ENCODE measurements at places on chromosomes 5 and 9.

DNA sequence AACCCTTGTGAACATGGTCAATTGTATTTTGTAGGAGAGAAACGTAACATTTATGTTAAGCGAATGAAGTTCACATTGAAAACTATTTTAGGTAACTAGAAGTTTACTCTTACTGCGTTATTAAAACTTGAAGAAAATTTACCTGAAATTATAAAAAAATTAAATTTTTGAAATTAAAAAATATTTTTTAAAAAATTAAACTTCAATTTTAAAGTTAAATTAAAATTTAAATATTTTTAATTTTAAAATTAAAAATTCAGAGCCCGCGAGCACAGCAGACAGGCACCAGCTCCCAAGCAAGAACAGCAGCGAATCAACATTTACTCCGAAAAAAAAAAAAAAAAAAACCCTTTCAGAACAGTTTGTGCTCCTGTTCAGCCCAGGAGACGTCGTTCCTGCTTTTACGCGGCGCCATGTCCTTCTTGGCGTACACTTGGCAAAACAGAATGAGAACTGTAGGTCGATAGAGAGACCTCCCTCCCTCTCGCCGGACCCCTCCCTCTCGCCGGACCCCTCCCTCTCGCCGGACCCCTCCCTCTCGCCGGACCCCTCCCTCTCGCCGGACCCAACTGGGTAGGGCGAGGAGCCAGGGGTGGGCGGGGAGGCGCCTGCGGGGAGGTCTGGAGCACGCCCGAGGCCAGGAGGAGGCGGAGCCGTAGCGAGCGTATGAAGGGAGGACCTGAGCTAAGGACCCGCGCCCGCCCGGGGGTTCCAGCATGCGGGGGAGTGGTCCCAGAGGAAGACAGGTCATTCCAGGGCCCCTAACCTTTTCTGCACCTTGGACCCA is 235.8 kb downstream of the ROR2 start:
- DNase-seq: peak; percentile 67

- no peak for DNase-seq
These were observed 966.9 kb downstream of the TAF11L14 start for GRCh38 chr5:18601185-18601584.

DNA sequence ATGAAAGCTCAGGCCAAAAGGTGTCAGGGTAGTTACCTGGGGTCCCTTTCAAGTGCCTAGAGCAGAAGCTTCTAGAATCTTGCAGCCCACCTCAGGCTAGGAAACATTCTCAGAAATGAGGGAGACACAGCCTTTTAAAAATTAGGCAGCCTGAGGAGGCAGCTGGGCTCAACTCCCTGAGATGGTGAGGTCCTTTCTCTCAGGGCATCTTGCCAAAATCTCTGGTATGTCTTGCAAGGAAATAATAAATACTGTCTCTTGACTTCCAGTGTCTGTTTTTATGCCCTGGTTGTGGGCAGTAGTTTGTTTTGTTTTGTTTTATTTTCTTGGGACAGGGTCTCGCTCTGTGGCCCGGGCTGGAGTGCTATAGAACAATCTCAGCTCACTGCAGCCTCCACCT is 100.9 kb upstream of the APC start:
- no peak for DNase-seq

DNA sequence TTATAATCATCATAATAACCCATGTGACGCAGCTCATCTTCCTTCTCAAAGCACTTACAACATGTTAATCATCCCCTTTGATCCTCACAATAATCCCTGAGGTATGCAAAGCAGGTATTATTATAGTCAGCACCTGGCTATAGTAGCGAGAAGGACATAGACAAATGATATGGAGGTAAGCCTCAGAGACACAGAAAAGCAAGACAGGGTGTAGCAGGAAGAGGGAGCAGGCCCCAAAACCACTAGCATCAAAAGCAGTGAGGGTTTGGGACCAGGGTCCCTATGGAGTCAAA is 139.2 kb upstream of the SLC30A5 start:
- DNase-seq: no peak

DNA sequence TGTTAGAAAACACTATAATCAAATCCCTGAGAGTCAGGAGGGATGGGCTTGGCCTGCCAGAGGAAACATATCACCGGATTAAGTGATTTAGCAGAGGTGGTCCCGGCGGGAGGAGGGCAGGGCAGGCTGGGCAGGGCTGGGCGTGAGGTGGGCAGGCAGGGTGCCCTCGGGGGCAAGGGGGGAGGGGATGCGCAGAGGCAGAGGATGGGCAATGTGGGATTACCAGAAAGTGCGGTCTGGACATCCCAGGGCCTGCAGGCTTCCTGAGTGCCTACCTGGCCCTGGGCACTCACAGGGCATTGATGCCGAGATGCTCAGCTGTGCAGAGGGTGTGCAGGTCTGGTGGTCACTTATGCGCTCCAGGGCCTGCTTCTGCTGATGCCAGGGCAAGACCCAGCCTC is 115.2 kb downstream of the ADAMTS2 start:
- DNase-seq: no peak

DNA sequence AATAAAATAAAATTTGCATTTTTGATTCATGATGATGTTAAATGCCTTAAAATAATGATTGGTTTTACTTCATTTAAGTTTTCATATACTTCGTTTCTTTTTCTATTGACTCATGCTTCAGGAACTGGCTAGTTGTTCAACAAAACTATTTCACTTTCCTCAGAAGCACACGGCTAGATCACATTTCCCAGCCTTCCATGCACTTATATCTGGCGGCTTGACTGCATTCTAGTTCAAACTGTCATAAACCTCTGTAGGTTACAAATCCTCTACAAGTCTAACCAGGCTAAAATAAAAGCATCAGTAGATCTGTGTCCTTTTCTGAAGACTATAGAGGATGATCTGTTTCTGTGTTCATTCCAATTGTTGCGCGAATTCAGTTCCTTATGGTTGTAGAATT is 46.3 kb upstream of the CNTLN start:
- no peak for DNase-seq

- no peak for DNase-seq
These were observed 61.9 kb upstream of the CLINT1 start for GRCh38 chr5:157920828-157921170.

DNA sequence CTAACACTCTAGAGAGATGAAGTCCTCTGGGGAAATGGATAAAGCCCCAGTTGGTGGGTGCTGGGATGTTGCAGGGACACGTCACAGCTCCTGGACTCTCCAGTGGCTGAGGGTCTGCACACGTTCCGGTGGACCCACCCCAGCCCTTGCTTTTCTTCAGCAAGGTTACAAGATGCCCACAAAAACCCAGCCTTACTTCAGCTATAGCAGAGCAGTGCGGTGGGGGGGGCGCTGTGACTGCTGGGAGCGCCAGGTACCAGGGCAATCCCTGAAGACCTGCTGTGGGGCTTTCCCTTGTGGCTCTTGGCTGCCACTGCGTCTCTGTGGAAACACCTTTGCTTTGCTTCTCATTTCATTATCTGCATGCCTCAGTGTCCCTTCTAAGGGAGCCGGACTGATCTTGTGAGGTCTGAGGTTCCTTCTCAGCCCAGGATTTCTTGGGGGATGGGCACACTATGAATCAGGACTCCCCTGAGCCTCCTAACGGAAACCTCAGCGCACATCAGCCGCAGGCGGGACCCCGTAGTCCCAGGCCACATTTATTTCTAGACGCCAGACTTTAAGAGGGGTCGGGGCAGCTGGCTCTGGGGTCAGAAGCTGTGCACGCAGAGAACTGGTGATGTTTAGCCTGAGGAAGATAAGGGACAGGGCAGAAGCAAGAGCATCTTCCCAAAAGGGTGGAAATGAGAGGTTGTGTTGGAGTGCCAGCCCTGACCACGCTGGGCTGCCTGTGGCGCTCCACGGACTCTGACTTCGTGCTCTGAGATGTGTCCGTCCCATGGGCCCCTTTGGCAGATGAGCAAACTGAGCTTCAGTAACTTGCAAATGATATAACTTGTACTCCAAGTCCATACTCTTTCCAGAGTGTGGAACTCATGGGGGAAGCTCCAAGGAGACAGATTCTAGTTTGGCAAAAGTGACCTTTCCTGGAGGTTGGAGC is 106.8 kb downstream of the WNK2 start:
- no peak for DNase-seq

DNA sequence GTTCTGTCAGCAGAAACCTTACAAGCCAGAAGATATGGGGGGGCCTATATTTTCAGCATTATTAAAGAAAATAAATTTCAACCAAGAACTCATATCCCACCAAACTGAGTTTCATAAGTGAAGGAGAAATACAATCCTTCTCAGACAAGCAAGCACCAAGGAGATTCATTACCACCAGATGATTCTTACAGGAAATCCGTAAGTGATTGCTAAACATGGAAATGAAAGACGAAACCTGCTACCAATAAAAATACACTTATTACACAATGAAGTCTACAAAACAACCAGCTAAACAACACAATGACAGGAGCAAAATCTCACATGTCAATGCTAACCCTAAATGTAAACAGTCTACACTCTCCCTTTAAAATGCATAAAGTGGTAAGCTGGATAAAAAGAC is 17.8 kb upstream of the C9orf72 start:
- DNase-seq: peak; percentile 26

GRCh38 chr5:93676704-93677103 is 64.7 kb downstream of the POU5F2 start:
- peak; percentile 16 for DNase-seq

DNA sequence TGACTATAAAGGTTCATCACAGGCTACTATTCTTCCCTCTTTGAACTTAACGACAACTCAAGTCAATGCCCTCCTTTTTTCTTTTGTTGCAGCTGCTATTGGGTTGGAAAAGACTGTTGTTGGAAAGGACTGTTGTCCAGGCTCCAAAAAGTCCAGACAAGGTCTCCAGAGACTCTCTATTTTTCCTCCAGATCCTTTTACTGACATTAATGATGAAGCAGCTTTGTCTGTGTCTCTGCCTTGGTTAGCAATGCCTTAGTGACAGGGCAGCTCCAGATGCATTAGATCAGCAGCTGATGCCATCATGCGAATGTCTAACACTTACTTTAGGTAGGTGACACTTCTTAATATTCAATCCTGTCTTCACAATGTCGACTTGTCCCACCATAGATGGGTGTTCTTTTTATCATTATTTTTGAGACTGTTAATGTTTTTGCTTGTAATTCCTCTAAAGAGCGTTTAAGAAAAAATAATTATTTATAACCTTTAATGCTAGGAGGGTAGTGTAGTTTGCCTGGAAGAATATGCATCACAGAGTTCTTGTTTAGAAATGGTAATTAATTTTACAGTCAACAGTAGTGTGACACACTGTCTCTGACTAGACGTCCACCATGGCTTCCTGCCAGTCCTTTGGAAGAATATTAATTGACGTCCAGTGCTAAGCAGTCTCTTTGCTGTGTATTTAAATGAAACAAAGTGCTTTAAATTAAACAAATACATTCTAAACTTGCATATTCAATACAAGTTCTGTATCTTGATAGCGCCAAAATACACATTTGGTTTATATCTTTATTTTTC is 492.2 kb downstream of the NR2F1-AS1 start:
- peak; percentile 33 for DNase-seq

- no peak for DNase-seq
These were observed 816.8 kb downstream of the MTRR start for GRCh38 chr5:8685704-8686103.

DNA sequence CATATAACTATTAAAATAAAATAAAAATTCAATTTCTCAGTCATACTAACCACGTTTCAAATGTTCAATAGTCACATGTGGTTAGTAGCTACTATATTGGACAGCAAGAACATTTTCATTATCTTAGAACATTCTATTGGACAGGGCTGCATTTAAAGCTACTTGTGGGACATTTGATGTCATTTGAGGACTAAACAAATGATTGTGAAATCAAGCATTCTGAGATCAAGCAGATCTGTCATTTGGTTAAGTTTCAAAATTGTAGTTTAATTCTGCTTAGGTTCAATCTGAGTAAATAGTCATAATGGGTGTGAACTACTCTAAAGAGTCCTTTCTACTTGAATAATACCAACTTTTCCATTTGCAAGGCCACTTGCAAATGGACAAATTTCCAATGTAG is 226.9 kb upstream of the C9orf72 start:
- no peak for DNase-seq

- DNase-seq: peak; percentile 41
These were observed 56.7 kb downstream of the TLE1 start for GRCh38 chr9:81632599-81632998.

DNA sequence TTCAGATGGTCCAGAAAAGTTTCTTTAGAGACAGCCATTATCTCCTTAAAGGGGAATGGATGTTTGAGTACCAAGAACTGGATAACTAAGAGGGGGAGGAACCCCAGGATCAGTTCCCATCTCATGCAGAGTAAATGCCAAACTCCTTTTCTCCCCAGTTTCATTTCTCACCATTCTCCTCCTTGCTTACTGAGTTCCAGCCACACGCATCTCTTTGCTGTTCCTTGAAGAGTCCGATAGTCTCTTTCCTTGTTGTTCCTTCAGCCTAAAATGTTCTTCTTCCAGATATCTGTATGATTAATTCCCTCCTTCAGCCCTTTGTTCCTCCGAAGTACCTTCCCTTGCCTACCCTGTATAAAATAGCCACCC is 30.0 kb downstream of the KDM4C start:
- no peak for DNase-seq

DNA sequence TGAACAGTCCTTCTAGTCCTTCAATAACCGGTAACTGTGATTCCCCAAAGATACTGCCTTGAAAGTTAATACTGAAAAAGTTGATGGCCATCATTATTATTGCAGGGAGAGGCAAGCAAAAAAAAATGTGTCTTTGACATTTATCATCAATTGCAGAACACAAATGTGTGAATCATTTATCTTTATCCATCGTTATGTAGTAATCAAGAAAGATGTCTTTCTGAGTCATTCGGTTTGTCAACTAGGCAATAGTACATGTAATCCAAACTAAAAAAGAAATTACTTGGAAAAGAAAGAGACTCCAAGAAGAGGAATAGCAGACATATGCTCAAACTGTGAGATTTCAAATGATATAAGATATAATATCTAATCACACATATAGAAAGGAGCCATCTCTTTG is 473.0 kb downstream of the CETN3 start:
- peak; percentile 58 for DNase-seq

DNA sequence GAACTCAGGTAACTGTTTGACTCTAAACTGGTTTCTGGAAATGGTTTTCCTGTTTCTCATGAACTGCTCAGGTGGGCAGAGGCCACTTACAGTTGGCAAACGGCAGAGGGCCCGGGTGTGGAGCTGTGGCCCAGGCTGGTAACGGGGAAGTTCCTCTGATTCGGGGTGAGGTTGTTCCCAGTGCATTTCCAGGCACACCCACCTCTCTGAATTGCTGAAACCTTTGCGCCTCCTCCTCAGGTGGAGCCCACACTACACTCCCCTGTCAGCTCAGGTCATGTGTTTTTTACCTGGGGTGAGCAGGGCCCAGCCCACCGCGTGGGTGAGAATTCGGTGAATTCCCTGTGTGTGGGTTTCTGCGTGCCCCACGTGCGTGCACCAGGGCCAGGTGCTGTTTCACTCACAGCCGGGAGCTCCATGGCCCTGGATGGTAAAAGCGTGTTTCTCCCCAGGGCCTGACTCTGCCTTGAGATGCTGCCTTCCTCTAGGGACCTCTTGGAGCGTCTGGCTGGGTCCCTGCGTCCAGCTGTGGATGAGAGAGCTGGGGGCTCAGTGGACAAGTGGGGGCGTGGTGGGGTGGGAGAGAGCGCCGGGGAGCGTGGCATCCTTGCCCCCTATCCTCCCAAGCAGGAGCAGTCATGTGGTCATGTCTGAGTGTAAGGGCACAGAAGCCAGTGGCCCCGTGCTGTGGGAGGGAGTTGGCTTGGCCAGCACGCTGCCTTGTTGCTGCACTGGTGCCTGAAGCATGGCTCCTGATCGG is 33.5 kb upstream of the LPCAT1 start:
- DNase-seq: no peak

GRCh38 chr9:124593200-124593599 is 86.0 kb upstream of the NR5A1 start:
- peak; percentile 28 for DNase-seq

GRCh38 chr5:100406640-100407039 is 128.5 kb upstream of the FAM174A start:
- DNase-seq: peak; percentile 15

All from fibroblast of mammary gland (primary cell).